ENCODE measurements at places on chromosomes 2 and 18. TPM values are rescaled to one million over a fixed set of nuclear protein-coding genes. Genes with fewer than 3 reads are reported as not detected.

Gene HOXD4
- 2.2 TPM for total RNA-seq

Gene TBR1
- not detected for total RNA-seq

Gene ELP2
- 59.5 TPM for total RNA-seq

Gene SMIM21
- total RNA-seq = not detected

- no peak overlapping the region for H3K27ac ChIP-seq
- no peaks in the 10 kb centered on the region for H3K36me3 ChIP-seq
- no peak overlapping the region for H3K4me3 ChIP-seq
Measured at GRCh38 chr2:158932131-158932645, 36.3 kb upstream of the TANC1 start.

- no peaks in the 10 kb centered on the region for H3K36me3 ChIP-seq
- no peaks in the 10 kb centered on the region for H3K27me3 ChIP-seq
- no peak overlapping the region for H3K27ac ChIP-seq
- H3K4me3 ChIP-seq = no peak overlapping the region
Measured at GRCh38 chr2:2773692-2774091, 442.6 kb upstream of the MYT1L start.

GRCh38 chr2:30732876-30733275, 74.4 kb downstream of the CAPN13 start:
- DNase-seq = no peak
- H3K4me1 ChIP-seq = no peaks in the 10 kb centered on the region
- no peaks in the 10 kb centered on the region for H3K27me3 ChIP-seq
- no peak overlapping the region for H3K27ac ChIP-seq
- no peak overlapping the region for H3K4me3 ChIP-seq

GRCh38 chr2:3151153-3151918, 226.3 kb downstream of the EIPR1 start:
- no peaks in the 10 kb centered on the region for H3K27me3 ChIP-seq
- no peak overlapping the region for H3K27ac ChIP-seq
- no peaks in the 10 kb centered on the region for H3K36me3 ChIP-seq
- no peak overlapping the region for H3K4me3 ChIP-seq
- H3K4me1 ChIP-seq = no peaks in the 10 kb centered on the region
- no peak for DNase-seq

DNA sequence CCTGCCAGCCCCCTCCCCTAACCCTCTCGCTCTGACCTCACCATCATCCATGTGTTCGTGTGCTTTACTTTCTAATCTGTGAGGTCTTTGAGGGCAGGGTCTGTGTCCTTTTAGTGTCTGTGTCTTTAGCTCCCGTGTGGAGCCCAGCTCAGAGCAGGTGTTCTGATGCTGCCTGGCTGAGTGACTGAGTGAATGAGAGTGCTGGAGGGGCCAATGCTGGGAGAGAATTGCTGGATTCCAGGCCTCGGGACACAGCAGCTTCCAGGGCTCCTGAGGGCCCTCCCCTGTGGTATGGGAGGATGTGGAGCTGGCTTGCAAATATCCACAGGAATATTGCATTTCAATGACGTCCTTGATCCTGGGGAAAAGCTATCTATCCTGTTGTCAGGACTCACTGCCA, 160.6 kb downstream of the ANKRD30B start:
- no peak overlapping the region for H3K4me3 ChIP-seq
- no peaks in the 10 kb centered on the region for H3K27me3 ChIP-seq
- DNase-seq = no peak
- no peaks in the 10 kb centered on the region for H3K36me3 ChIP-seq
- H3K4me1 ChIP-seq = no peaks in the 10 kb centered on the region

DNA sequence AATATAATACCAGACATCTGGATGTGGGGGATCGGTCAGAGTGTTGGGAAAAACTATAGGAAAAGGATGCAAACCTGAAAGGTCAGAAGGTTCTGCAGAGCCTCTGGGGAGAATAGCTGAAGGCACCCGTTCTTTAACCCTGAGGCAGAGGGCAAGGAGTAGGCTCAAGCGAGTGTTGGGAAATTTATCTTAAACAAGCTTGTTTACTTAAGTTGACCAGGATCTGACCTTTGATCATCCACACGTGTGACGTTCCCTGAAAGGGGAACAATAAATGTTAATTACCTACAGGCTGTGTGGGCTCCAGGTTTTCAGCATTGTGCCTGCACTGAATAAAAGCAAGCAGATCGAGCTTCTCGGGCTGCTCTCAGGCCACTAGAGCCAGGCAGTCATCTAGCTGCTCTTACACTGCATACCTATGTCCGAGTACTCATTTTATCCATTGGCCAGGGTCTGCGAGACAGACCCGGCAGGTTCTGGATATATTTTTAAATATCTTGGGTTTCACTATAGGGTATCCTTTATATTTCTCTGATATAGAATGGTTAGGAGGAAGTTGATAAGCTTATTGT, 400.6 kb upstream of the CHST9 start:
- no peaks in the 10 kb centered on the region for H3K36me3 ChIP-seq
- H3K4me1 ChIP-seq = peaks cover 12% of the 10 kb centered on the region
- H3K27ac ChIP-seq = no peak overlapping the region
- H3K4me3 ChIP-seq = no peak overlapping the region
- peak; percentile 21 for DNase-seq

GRCh38 chr2:241540401-241540770, 18.2 kb upstream of the BOK start:
- H3K4me3 ChIP-seq = no peak overlapping the region
- no peak overlapping the region for H3K27ac ChIP-seq
- peaks cover 7% of the 10 kb centered on the region for H3K4me1 ChIP-seq
- peaks cover 45% of the 10 kb centered on the region for H3K27me3 ChIP-seq
- H3K36me3 ChIP-seq = no peaks in the 10 kb centered on the region
- no peak for DNase-seq

- no peaks in the 10 kb centered on the region for H3K36me3 ChIP-seq
- no peak overlapping the region for H3K4me3 ChIP-seq
- DNase-seq = no peak
- H3K27me3 ChIP-seq = no peaks in the 10 kb centered on the region
- no peaks in the 10 kb centered on the region for H3K4me1 ChIP-seq
- no peak overlapping the region for H3K27ac ChIP-seq
Measured at GRCh38 chr2:44120428-44120827, 48.2 kb upstream of the PPM1B start.

DNA sequence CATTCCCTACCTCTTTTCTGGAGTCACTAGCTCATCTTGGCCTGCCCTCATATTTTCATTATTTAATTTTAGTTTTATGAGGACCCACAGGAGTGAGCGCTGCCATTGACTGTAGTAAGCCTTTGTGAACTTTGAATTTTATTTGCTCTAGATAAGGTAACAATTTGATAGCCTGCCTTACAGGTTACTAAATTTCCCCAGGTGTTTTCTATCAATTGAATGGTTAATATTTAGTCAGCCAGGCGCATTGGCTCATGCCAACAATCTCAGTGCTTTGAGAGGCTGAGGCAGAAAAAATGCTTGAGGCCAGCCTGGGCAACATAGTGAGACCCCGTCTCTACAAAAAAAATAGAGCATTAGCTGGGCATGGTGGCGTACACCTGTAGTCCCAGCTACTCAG, 50.2 kb downstream of the DAW1 start:
- DNase-seq = peak; percentile 12
- no peak overlapping the region for H3K4me3 ChIP-seq
- no peaks in the 10 kb centered on the region for H3K36me3 ChIP-seq

DNA sequence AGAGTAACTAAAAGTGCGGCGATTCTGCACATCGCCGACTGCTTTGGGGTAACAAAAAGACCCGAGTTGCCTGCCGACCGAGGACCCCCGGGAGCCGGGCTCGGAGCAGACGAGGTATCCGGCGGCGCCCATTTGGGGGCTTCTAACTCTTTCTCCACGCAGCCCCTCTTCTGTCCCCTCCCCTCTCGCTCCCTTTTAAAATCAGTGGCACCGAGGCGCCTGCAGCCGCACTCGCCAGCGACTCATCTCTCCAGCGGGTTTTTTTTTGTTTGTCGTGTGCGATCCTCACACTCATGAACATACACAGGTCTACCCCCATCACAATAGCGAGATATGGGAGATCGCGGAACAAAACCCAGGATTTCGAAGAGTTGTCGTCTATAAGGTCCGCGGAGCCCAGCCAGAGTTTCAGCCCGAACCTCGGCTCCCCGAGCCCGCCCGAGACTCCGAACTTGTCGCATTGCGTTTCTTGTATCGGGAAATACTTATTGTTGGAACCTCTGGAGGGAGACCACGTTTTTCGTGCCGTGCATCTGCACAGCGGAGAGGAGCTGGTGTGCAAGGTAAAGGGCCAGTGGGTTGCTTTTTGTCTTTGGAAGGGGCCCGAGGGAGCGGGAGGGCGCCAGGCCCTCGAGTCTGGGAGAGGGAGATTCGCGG, 1.4 kb downstream of the TRIB2 start:
- peaks cover 39% of the 10 kb centered on the region for H3K27me3 ChIP-seq
- no peak for DNase-seq
- peak overlapping the region; percentile 67 for H3K4me3 ChIP-seq
- no peaks in the 10 kb centered on the region for H3K36me3 ChIP-seq
- H3K4me1 ChIP-seq = peaks cover 18% of the 10 kb centered on the region
- peak overlapping the region; percentile 89 for H3K27ac ChIP-seq

GRCh38 chr2:179355881-179356280, 91.2 kb upstream of the SESTD1 start:
- no peaks in the 10 kb centered on the region for H3K36me3 ChIP-seq
- H3K4me1 ChIP-seq = no peaks in the 10 kb centered on the region
- DNase-seq = no peak
- H3K4me3 ChIP-seq = no peak overlapping the region
- no peaks in the 10 kb centered on the region for H3K27me3 ChIP-seq
